GM12891 (cell line): ENCODE measurements at places on chromosomes 1 and 21.

GRCh38 chr21:36846631-36847030 is 119.8 kb downstream of the HLCS start:
- DNase-seq = no peak

- DNase-seq = no peak
Measured at GRCh38 chr1:15803380-15803779, 4.1 kb downstream of the UQCRHL start.

DNA sequence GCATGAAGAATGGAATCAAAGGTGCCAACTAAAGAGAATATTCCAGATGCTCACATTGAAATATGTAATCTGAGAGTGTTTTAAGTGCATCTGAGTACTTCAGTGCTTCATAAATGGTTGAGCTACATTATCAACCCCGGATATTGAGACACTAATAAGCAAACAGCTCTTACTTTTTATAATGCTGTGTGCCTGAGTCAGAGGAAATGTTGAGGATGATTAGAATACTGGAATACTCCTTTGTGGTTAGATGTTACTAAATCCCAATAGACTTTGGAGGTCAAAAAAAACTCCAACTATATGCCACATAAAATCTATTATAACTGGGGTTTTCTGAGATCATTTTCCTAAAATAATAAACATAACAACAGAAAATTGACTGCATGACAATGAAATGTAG is 12.5 kb upstream of the KCNA3 start:
- DNase-seq = no peak

- no peak for DNase-seq
Measured at GRCh38 chr1:14600405-14601112, 2.1 kb downstream of the KAZN start.

DNA sequence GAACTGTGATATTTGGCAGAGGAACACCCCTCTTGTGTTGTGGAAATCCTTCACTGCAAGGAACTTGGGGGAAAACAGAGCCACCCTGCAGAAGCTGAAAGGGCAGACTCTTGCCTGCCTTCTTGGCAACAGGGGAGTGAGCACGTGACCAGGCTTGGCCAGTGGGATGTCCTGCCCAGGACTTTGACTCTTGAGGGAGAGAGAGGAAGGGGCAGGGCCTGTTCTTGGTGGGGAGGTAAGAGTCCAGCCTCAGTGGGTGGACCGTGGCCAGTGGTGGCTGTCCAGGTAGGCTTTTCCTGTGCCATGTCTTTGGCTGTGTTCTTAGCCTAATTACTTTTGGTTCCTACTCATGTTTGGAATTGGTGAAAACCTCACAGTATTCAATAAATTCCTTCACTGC is 8.6 kb upstream of the AK2 start:
- no peak for DNase-seq

DNA sequence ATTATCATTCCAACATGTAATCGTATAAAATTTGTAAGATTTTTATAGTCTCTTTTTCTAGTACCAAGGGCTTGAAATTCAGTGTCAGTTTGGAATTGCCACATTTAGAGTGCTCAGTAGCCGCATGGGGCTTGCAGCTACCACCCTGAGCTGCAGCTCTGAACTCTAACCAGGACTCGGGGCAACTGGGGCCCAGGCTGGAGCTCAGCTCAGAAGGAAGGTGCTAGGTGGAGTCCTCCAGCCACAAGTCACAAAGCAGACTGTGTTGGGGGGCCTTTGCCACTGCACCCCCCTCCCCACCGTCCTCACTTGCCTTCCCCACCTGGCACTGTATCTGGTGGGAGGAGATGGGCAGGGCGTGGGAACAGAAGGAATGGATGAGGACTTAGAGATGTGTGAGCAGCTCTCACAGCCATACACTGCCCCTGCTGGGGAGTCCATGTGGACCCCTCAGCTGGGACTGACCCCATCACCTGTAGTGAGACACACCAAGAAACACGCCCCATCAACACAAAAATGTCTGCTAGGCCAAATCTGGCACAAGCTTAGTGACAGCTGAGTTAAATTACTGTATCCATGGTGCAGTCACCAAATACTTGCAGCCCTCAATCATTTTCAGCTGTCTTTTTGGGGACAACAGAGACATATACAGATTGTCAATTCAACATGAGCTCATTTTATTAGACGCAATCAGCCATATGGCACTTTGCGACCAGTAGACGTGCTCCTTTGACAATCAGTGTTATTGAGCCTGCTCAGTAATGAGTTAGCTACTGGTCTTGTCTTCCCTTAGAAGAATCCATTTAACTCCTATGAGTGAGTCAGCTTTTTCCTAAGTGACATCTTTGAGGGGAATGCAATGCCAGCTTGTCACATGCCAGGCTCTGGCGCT is 241.7 kb upstream of the RAB4A start:
- DNase-seq = no peak

- DNase-seq = no peak
Measured at GRCh38 chr1:49416758-49417157, 607.0 kb downstream of the AGBL4 start.

- DNase-seq = no peak
Measured at GRCh38 chr1:201212056-201212455, 21.4 kb downstream of the IGFN1 start.

- no peak for DNase-seq
Measured at GRCh38 chr1:161019751-161020495, 1.0 kb downstream of the F11R start.
